Retina (tissue), 1 donor: ENCODE measurements at places on chromosomes 4 and X.

- no peak for DNase-seq
Measured at GRCh38 chrX:7711167-7711566, 131.8 kb upstream of the VCX start.

- DNase-seq, result no peak
Measured at GRCh38 chrX:44061968-44062614, 88.9 kb upstream of the NDP start.

GRCh38 chrX:72536542-72536941 is 36.1 kb downstream of the HDAC8 start:
- no peak for DNase-seq

- no peak for DNase-seq
Measured at GRCh38 chr4:145048817-145049216, 49.2 kb downstream of the ANAPC10 start.

GRCh38 chrX:19535476-19535875 is 20.2 kb upstream of the MAP3K15 start:
- no peak for DNase-seq
